ENCODE measurements at places on chromosomes 11 and 22.

DNA sequence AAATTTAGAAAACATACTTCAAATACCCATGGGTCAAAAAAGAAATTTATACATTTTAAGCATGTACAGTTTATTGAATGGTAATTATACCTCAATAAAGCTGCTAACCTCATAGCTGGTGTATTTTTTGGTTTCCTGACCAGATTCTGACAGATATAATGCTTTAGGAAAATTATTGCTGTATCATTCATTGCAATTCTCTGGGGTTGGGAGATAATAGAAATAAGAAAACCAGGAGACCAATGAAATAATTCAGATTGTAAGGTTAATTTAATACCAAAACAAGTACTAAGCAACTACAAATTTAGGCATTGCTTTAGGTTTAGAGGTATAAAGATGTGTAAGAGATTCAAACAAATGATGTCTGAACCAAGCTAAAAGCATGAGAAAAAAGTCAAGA, 120.1 kb downstream of the ENTHD1 start:
- DNase-seq, result no peak

GRCh38 chr11:45180848-45181192, 34.4 kb downstream of the PRDM11 start:
- DNase-seq, result peak; percentile 3

DNA sequence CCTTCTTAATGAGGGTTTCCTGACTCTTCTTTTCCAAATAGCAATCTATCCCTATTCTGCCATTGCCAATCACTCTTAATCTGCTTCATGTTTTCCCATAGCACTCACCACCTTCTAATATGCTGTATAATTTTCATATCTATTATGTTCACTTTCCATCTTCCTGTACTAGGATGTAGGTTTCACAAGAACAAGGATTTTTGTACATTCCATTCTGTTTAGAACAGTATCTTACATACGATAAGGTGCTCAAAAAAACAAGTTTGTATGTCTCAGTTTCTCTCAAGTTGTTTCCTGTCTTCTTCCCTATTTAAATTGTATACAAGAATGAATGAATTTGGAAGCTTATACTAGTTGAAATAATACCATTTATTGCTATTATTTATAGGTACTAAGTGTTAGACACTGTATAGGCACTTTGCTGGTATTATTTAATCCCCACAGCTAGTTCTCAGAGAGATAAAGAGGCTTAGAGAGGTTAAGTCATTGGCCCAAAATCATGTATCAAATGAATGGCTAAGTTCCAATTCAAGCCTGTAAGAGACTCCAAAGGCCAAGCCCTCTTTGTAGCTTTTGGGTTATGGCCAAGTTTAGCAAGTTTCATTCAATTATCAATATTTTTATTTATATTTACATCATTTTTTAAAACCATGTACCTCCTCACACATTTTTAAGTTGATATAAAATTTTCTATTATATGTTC, 134.7 kb downstream of the PAX6 start:
- no peak for DNase-seq

DNA sequence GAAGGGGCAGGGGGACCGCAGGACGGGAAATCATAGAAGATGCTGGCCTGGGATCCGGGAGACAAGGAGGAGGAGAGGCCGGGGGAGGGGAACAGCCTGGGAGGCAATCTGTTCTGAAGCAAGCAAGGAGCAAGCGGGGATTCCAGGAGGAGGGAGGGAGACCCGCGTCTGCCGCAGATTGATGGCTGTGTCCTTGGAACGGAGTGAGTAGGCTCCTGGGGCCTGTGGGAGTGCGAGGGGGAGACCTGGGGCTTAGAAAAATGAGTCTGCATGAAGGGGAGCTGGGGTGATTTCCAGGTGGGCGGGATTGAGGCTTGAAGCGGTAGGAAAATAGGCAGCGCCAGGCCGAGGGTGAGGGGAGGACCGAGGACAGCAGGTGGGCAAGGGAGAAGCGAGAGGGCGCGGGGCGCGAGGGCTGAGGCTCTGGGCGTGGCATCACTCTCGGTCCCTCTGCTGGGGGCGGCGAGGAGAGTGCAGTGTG, 1.6 kb upstream of the LRRC55 start:
- no peak for DNase-seq

GRCh38 chr11:9172389-9172788, 81.0 kb upstream of the SCUBE2 start:
- DNase-seq, result no peak

GRCh38 chr11:10969387-10969786, 111.5 kb upstream of the ZBED5 start:
- DNase-seq, result no peak

- DNase-seq, result no peak
Measured at GRCh38 chr11:134543645-134544044, 131.6 kb upstream of the B3GAT1 start.

DNA sequence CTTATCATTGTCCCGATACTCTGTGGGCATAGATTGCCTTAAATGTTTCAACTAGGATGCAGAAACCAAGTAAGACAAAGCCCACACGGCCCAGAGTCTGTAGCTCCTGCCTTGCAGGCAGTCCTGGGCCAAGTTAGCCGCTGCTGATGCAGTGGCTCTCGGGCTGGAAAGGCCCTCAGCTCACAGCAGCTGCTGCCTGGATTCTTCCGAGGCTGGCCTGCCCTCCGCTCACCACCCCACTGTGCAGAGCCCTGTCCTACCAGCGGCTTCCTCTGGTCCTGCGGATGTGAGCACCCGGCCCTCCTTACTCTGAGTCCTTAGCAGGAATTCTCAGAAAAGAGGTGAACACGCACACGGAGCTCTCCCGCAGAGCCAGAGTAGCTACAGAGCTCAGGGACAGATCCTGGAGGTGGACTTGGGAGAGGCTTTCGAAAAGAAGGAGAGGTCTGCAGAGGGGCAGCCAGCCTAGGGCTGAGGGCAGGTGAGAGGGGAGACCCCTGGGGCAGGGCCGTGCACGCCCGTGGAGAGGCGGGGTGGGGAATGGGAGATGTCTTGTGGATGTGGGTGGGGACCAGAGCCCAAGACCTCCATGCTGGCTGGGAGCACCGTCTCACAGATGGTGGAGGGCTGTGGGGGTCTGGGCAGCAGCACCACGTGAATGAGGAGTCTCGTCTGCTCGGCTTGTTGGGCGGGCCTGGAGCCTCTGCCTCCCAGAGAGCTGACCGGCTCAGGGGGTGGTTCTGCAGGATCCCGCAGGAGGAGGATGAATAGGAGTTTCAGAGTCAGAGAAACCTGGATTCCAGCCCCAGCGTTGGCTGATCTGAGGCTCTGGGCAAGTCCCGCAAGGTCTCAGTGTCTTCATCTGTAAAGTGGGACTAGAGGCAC, 117.4 kb upstream of the B3GAT1 start:
- DNase-seq, result no peak

DNA sequence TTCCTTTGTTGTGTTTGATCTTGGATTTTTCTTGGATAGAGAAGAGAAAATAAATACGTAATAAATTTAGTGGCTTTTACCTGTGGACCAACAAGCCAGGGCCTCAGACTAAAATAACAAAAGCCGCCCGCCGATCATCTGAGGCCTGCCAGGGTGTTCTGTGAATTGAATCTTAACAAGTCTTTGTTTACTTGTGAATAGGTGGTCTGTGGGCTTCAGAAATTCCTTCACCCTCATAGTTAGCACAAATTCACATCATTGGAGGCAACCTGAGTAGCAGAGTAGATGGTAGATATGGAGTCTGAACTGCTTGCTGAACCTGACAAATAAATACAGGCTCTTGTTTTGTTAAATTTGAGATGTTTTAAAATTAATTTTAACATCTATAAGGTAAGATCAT, 176.3 kb upstream of the MTNR1B start:
- no peak for DNase-seq

DNA sequence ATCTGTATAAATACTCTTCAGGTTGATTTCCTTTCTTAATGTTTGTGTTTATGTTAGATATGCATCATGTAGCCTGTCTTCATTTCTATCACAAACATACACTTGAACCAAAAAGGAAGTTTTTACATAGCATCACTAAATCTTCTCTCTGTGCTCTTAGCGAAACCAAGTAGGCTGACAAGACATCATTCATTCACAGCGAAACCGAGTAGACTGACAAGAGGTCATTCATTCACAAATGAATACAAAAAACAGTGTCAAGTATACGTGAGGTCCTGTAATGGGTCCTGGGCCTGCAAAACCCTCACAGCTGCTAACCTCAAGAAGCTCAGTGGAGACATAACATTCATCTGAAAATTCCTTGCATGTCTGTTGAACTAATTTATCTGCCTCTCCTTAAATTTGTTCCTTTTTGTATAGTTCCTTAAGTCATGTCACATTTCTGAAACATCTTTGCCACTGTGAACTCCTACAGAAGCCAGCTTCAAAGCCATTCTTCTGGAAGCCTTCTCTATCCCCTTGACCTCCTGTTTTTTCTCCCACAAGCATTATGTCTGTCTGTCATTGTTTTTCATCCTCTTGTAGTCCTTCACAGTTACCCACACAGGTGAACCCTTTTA, 9.8 kb upstream of the HBE1 start:
- DNase-seq, result no peak

DNA sequence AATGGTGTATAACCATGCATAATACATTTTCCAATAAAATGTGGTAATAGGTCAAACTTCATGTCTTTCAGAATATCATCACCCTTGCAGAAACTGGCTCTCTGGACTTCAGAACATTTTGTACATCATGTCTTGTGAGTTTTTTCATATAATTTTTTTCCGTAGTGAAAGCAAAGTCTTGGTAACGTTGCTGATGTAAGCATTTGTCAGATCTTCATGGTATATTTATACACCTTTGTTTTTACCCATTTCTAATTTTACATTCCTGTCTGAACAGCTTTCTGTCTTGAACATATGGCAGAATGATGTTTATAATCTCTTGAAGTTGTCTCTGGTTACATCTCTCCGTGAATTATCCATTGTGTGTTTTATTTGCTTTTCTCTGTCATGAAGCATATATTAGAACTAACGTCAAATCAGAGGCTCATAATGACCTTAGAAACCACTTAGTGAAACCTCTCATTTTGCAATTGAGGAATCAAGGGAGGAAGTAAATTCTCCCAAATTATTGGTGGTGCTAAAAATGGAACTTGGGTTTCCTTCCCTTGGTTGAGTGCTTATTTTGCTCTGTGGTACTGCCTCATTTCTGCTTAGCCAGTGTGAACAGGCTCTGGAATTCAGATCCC, 37.4 kb downstream of the CSRP3 start:
- no peak for DNase-seq

GRCh38 chr22:43408009-43408408, 3.8 kb upstream of the MPPED1 start:
- DNase-seq, result no peak

- no peak for DNase-seq
Measured at GRCh38 chr11:85483861-85484260, 143.3 kb downstream of the DLG2 start.

- peak; percentile 23 for DNase-seq
Measured at GRCh38 chr11:125348674-125349309, 147.3 kb downstream of the FEZ1 start.

DNA sequence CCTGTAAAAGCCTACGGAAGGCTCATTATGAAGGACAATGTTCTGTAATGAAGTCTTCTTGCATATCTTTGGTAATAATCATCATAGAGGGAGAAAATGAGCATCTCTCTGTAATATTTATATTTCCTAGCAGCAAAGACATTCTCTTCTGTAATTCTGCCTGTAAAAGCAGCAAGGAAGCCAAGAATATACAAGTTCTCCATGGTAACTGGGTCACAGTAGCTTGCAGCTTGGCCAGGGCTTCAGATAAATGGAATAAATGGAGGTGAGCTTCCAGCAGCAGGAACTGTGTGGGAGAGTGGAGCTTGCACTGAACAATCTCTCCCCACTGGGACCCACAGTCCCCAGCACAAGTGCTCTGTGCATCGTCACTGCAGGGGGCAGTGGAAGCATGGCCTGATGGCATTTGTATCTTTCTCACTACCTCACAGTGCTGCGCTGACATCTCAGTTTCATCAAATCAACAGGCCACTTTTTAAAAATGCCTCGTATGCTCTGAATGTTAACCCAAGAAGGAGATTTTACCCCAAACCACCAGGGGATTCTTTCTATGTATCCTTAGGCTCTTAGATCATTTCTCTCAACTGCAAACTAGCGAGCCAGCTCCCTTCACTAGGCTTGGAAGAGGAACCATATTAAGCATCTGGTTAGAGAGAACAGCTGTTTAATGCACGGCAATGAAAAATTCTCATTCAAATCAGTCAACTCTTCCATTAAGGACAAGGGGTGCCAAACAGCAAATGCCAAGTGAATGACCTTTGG, 1059.7 kb downstream of the OPCML start:
- no peak for DNase-seq

DNA sequence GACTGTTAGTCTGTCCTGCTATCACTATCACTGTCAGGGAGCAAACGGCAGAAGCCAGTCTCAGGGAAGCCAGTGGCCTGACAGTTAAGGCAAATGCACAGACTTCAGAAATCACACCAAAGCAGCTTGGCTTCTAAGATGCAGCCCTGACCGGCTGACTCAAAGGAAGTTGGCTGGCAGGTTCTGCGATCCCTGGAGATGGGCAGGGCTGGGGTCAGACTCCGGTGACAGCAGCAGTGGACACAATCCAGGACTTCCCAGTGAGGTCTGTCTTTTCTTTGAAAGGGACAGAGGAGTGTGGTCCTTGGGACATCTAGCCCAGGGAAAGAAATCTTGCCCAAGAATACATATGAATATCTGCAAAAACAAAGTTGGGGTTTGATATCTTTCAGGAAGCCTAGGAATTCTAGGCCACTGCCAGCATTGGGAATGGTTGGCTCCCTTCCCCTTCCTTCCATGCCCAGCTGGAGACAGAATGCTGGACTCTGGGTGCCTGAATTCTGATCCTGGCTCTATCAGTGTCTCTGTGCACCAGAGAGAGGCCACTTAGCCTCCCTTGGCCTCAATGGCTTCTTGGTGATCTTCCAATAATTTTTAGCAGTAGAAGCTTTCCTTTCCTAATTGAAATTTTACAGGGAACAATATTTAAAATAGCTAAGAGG, 108.9 kb downstream of the KIRREL3 start:
- DNase-seq, result no peak

- no peak for DNase-seq
Measured at GRCh38 chr11:108369064-108369463, 98.3 kb downstream of the C11orf65 start.

GRCh38 chr11:119747868-119748660, 19.1 kb upstream of the NECTIN1 start:
- no peak for DNase-seq

- DNase-seq, result no peak
Measured at GRCh38 chr11:415640-416041, 842 bp upstream of the SIGIRR start.

GRCh38 chr11:75523189-75523588, 2.6 kb downstream of the GDPD5 start:
- DNase-seq, result no peak

DNA sequence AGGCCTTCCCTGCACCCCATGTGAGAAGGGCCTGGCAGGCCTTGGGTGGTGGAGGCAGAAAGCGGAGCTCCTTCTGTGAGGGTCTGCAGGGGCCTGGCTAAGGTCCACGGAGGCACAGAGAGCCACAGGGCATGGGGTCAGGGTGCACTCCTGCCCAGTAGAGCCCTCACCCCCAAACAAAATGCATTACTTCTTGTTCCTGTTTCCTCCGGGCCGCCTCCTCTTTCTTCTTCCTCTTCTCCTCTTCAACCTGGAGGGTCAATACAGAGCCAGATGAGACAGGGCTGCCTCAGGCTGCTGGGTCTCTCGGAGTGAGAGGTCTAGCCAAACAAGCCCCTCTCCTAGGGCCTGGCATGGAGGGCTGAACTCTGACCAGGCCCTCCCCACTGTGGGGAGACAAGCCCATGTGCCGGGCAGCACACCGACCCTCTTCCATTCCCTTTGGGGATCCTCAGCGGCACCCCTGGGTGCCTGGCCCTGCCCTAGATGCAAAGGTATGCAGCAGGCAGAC, 10.3 kb upstream of the NAP1L4 start:
- DNase-seq, result no peak

GRCh38 chr11:75792127-75792731, 22.8 kb upstream of the UVRAG start:
- DNase-seq, result no peak
